Lung (tissue), 17 donors: ENCODE measurements at places on chromosomes 12 and 14.

- H3K36me3 ChIP-seq: peaks cover 12% of the 10 kb centered on the region
- no peak overlapping the region for H3K27ac ChIP-seq
- no peaks in the 10 kb centered on the region for H3K27me3 ChIP-seq
- H3K4me3 ChIP-seq: no peak overlapping the region
- DNase-seq: no peak
Observed at GRCh38 chr14:63993992-63994391, 141.2 kb downstream of the SYNE2 start.

DNA sequence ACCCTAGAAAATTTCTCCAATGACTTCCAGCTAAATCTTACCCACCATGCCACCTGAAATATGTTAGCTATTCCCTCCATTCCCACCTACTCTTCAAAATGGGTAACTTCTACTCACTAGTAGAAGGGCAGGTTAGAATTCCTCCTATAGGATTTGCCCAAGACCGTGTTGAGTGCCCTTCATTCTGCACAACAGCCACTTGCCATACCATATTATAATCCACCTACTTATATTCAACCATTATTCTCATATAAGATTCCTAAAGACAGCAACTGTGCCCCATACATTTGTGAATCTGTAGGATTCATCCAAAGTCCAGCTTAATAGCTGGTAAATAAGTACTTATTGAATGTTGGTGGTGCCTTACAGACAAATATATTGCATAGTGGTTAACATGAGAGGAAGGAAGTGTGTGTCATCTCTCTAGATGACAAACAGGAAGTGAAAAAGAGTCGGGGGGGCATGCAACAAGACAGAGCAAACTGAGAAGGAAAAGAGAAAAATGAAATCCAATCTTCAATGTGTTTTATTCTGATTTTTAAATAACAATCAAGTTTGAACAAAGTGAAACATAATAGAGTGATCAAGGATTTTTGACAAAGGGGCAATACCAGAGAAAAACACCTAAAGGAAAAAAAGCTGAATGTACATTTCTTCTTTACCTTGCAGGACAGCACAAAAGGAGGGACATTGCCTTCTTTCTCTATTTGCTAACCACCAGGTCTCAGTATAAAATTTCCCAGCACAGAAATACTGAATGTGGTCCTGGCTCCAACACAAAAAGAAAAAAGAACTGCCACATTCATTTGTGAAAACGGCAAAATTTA is 389.3 kb upstream of the USP15 start:
- H3K4me1 ChIP-seq: no peaks in the 10 kb centered on the region
- H3K27me3 ChIP-seq: no peaks in the 10 kb centered on the region
- no peak overlapping the region for H3K27ac ChIP-seq
- no peak for DNase-seq

DNA sequence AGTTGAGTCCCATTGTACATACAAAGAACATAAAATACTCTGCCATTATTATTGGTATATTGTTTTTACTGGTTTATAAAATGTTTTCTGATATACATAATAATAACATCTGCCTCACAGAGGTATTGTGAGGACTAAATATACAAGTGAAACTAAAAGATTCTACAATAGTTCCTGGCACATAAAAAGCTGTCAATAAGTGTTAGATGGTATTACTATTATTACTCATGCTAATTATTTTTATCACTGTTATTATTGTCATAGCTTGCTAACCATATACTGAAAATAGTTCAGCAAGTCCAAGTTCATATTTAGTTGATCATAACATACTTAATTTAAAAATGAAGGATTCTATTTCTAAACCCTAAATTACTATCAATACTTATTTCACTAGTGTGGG is 34.4 kb downstream of the BTG1 start:
- no peaks in the 10 kb centered on the region for H3K27me3 ChIP-seq
- H3K4me1 ChIP-seq: peaks cover 23% of the 10 kb centered on the region
- no peak overlapping the region for H3K4me3 ChIP-seq
- H3K27ac ChIP-seq: no peak overlapping the region

DNA sequence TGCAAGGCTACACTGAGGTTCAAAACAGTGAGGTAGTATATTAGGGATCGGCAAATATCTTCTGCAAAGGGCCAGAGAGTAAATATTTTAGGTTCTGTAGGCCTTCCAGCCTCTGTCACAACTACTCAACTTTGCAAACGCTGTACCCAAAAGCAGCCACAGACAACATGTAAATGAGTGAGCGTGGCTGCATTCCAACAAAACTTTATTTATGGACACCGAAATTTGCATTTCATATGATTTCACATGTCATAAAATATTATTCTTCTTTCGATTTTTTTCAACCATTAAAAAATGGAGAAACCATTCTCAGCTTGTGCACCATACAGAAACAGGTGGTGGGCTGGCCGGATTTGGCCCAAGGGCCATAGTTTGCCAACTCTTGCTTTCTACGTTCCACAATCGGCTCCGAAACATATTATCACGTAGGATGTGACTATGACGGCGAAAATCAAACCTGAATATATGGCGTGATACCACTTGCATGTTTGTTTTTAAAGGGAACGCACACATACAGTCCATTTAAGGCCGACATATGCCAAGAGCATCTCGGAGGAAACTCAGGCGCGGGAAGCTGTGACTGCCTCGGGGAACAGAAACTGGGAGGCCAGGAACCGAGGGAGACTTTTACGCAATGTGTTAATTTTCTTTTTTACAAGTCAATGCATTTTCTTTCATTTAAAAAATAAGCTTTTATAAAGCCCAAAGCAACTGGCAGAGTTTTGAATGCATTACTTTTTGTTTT is 7.1 kb downstream of the NCOR2 start:
- no peak for DNase-seq
- H3K4me3 ChIP-seq: no peak overlapping the region
- H3K4me1 ChIP-seq: peaks cover 38% of the 10 kb centered on the region
- H3K27ac ChIP-seq: no peak overlapping the region

GRCh38 chr12:56805355-56805754 is 42.2 kb downstream of the HSD17B6 start:
- H3K36me3 ChIP-seq: no peaks in the 10 kb centered on the region
- H3K4me1 ChIP-seq: no peaks in the 10 kb centered on the region
- H3K27ac ChIP-seq: no peak overlapping the region
- DNase-seq: no peak
- H3K27me3 ChIP-seq: no peaks in the 10 kb centered on the region

GRCh38 chr12:128418944-128419343 is 152.0 kb downstream of the TMEM132C start:
- no peaks in the 10 kb centered on the region for H3K4me1 ChIP-seq

DNA sequence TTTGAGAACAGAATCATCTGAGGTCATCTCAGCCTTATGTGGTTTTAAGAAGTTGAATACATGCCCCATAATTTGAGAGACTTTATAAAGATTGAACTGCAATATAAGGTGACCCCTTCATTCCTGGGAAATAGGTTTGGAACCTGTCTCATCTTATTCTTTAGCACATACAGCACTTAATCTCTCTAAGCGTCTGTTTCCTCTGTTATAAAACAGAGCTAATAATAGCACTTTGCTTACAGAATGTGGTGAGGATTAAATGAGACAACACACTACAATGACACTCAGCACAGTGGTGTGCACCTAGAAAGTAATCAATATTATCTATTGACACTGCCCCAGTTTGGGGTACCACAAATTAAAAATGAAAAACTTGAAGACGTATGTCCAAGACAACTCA is 102.1 kb downstream of the DUSP6 start:
- DNase-seq: no peak
- H3K4me3 ChIP-seq: no peak overlapping the region
- no peaks in the 10 kb centered on the region for H3K4me1 ChIP-seq
- no peak overlapping the region for H3K27ac ChIP-seq
- H3K36me3 ChIP-seq: no peaks in the 10 kb centered on the region
